ENCODE measurements at places on chromosomes 4 and X. TPM values are rescaled to one million over a fixed set of nuclear protein-coding genes. Genes with fewer than 3 reads are reported as not detected.

PHKA2 gene
- total RNA-seq, result 12.9 TPM

GRCh38 chr4:110250023-110250387 is 51.6 kb upstream of the ELOVL6 start:
- DNase-seq, result peak; percentile 70

HSD17B13 gene
- not detected for total RNA-seq

FAAH2 gene
- 1.2 TPM for total RNA-seq

HS6ST2 gene
- 10.5 TPM for total RNA-seq

- no peak for DNase-seq
Observed at GRCh38 chr4:180152831-180153230, 2090.4 kb upstream of the TENM3 start.

DNA sequence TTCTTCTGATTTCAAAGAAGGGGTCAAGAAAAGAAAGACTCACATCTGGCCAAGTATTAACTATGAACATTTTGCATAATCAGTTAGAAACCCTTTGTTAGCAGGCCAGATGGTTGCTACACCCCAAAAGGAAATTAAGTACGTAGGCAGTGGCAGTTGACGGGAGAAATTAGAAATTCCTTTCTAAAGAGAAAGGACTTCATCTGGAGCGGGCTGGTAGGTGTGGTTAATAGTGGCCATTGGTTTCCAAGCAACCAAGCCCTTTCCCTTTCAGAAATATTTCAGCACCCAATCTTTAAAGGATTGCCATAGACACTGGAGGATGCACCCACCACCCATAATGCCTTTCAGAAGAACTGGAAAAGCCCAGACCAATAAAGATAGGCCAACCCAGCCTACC is 235.7 kb upstream of the LDB2 start:
- no peak for DNase-seq

DNA sequence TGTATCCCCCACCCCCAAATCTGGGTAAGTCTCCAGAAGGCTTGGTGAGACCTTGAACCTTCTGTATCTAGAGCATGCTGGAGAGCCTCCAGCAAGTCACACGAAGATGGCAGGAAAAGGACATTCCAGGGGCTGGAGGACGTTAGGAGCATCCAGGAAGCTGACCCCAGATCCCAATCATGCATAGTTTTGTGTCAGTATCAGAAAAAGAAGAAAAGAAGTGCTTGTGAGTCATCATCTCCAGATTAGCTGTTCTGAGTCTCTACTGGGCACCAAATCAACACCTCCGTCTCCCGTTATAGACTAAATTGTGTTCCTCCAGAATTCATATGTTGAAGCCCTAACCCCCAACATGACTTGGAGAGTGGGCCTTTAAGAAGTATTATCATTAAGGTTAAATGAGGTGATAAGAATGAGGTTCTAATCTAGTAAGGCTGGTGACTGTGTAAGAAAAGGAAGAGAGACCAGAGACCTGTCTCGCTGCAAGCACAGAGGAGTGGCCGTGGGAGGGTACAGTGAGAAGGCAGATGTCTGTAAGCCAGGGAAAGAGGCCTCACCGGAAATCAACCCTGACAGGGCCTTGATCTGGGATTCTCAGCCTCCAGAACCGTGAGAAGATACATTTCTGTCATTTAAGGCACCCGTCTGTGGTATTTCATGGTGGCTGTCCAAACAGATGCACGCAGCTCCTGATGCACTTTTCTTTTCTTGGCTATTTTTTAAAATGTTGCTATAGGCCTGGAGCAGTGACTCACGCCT is 38.1 kb upstream of the CLDN24 start:
- no peak for DNase-seq

- no peak for DNase-seq
Observed at GRCh38 chr4:148810461-148810860, 368.2 kb upstream of the NR3C2 start.

PRRG3 gene
- total RNA-seq, result not detected

GRCh38 chr4:147371661-147372060 is 109.2 kb upstream of the EDNRA start:
- DNase-seq, result peak; percentile 75

- DNase-seq, result no peak
Observed at GRCh38 chrX:87873347-87873941, 355.8 kb downstream of the KLHL4 start.

GRCh38 chr4:66558651-66559050 is 888.4 kb upstream of the EPHA5 start:
- DNase-seq, result no peak

BGN gene
- total RNA-seq, result 0.69 TPM

MTMR8 gene
- total RNA-seq, result 0.12 TPM

DNA sequence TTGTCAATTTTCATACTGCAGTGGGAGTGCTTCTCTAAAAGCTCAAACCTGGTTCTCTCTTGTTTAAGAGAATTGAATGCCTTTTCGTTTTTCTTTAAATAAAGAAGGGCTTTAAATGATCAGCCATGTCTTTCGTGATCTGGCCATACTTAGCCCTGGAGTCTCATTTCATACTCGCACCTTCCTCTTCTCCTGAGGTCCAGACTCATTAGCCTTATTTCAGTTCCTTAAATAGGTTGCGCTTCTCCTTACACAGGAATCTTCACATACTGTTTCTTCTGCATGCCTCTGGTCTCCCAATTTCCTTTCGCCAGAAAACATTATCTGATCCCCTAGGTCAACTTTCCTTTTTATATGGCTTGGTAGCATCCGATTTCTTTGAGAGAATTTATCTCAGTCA is 565.6 kb upstream of the TENM3 start:
- no peak for DNase-seq

GRCh38 chr4:60744767-60745166 is 455.4 kb upstream of the ADGRL3 start:
- no peak for DNase-seq

WWC2 gene
- total RNA-seq, result 47.1 TPM

GRCh38 chr4:70583952-70584834 is 7.9 kb upstream of the AMBN start:
- DNase-seq, result no peak

FATE1 gene
- total RNA-seq, result not detected

GRCh38 chr4:109999585-109999912 is 86.9 kb downstream of the EGF start:
- no peak for DNase-seq

GRCh38 chr4:172055498-172055897 is 242.3 kb downstream of the GALNTL6 start:
- DNase-seq, result no peak

CFP gene
- 0.06 TPM for total RNA-seq

TEX11 gene
- total RNA-seq, result not detected

DNA sequence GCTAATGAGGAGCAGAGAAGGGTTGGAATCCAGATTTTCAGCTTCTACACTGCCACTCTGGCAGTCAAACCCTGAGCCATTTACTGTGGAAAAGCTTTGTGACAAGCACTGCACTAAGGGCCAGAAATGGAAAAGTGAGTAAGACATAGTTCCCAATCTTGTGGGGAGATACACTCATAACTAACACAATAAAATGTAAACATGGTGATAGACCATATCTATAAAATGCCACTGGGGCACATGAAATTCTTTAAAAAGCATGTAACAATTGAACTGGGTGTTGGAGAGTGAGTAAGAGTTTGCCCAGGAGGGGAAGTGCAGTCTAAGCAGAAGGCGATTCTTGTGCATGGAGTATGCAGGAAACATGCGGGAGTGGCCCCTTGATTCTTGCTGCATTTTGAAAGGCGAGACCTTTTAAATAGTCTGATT is 32.0 kb upstream of the ANXA5 start:
- no peak for DNase-seq

DGKQ gene
- 16.9 TPM for total RNA-seq

DNA sequence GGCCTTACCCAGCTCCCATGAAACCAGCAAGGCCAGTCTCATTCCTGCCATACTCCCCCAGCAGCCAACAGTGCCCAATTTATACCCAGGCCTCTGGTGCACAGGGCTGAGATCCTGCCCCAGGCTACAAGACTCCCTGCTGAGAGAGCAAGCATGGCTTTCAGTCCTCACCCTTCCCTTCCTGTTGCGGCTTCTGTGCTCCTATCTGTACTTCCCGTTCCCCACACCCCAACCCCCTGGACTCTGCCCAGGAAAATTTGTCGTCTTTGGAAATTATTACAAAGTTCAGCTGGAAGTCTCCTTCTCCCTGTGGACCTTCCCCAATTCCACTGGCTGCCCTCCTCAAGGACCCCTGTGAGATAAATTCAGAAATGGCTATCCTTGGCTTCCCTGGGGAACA is 84.1 kb upstream of the GK2 start:
- DNase-seq, result no peak

- DNase-seq, result no peak
Observed at GRCh38 chr4:43276321-43276720, 383.8 kb downstream of the GRXCR1 start.

DNA sequence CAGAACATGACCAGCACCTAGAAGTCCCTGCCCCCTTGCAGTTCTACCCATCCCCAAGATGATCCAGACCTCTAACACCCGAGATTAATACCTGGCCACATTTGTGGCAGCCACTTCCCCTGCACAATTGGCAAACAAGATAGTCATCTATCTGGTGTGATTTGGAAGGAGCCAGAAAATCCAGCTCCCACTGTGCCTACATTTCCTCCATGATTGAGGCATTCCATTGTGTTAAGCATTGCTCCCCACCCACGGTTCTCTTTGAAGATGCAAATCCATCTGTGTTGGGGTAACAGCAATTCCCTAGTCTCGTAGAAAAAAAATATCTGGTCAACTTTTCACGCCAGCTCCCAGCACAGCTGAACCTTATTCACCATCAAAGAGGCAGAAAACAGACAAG is 405.0 kb downstream of the BCOR start:
- DNase-seq, result no peak

OTUD6A gene
- not detected for total RNA-seq

DNA sequence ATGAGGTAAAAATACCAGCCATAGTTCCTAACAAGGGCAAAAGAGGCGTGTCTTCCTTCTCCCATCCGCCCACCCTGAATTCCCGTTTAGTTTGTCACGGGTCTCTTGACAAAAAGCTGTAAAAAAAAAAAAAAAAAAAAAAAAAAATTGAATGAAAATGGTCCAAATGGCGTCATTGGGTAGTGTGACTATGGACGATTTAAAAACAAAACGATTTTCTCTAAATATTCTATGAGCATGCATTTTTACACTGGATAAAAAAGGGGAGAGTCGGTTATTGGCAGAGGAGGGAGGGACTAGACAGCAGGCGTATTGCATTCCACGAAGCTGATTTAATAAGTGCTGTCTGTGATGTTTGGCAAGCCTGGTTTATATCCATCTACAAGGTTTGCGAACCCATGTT is at the start of gene FAM133A:
TSS of gene FAM133A (plus strand) at position 338 of the 403 bp plus-strand sequence. CDS start 35,214 bp downstream, outside the sequence.
- no peak for DNase-seq

- no peak for DNase-seq
Observed at GRCh38 chr4:69816236-69816635, 43.7 kb downstream of the SULT1E1 start.

DNA sequence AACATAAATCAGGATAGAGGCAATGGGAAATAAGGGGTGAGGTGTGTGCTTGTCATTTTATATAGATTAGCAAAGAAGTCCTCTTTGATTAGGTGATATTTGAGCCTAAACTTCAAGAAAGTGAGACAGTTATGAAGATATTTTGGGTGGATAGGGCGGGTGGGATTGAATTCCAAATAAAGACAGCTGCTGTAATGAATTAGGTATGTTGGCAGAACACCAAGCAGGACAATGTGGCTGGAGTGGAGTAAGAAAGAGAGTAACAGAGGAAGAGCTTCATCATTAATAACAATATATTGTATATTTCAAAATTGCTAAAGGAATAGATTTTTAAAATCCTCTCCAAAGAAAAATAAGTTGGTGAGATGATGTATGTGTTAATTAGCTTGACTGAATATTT is 91.0 kb upstream of the CENPE start:
- DNase-seq, result no peak

DNA sequence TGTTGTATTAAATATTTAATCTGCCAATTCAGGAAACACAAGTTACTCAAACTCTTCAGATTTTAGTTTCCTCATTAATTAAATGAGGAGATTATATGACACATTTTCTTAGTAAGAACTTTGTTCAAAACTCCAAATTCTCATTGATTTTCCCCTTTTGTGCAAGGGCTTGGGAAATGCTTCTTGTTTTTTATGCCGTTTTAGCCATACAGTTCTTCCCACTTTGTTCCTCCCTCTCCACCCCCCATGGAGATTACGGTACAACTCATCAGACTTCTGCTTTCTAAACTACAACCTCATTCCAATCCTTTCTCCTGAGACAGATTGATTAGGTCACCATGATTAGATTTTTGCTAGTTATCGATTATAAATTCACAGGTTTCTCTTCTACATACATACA is 10.9 kb upstream of the BBS7 start:
- no peak for DNase-seq

- no peak for DNase-seq
Observed at GRCh38 chrX:12292996-12293765, 154.9 kb downstream of the FRMPD4 start.

BRS3 gene
- total RNA-seq, result not detected

DNA sequence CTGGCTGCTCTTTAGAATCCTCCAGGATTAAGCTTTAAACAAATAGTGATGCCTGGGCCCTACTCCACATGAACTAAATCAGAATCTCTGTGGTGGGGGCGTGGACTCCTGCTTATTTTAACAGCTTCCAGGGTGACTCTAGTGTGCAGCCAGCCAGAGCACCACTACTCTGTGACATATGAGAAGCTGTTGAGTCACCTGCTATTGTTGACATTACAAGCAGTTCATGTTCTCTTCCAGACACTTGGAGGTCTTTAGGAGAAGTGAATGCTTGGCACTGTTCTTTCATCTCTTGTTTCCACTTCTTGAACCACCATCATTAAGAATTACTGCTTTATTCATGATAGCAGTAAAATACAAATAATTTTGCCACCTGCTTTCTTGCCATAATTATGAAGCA is 426 bp upstream of the C4orf51 start:
- peak; percentile 69 for DNase-seq

DNA sequence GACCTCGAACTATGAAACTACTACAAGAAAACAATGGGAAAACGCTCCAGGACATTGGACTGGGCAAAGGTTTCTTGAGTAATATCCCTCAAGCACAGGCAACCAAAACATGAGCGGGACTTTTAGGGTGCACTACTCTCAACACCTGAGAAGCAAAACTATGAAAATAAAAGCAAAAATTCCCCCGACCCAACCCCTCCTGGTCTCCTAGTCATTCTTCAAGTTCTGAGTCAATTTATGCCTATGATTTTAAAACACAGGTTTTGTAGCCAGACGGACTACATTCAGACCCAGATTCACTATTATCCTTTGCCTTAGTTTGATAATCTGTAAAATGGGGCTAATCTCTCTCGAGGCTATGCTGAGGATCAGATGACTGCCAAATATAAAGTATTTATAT is 97.0 kb downstream of the SOWAHB start:
- no peak for DNase-seq

GRCh38 chr4:20423420-20423819 is 171.7 kb downstream of the SLIT2 start:
- DNase-seq, result no peak

DNA sequence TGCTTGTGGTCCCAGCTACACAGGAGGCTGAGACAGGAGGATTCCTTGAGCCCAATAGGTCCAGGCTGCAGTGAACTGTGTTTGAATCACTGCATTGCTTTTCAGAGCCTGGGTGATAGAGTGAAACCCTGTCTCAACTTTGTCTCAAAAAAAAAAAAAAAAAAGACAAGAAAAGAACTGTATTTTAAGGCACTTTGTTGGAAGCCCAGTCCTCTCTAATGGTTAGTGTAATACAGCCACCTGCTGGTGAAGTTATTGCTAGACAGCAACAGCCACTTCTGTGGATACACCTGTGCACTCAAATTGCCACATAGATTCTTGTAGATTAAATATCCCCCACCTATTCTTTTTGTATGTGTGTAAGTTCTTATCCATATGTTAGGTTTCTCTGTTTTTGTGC is 10.1 kb upstream of the FGG start:
- DNase-seq, result no peak

TLR3 gene
- total RNA-seq, result 5.5 TPM

All from epithelial cell of proximal tubule (primary cell).